ENCODE measurements at places on chromosomes 4 and X.

DNA sequence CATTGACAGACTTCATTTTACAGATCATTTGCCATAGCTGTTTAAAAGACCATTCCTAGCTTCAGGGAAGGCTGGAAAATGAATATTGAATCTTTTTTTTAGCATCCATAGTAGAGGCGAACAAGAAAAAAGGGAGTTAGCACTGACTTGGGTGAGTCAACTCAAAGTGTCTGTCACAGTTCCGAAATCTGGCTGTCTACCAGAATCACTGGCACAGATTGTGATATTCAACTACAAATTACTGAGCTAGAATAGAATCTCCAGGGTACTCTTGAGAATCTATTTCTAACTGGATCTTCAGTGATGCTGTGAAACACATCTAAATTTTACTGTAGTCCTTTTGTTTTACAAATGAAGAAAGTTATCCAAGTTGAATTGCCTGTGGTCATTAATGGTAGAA lies 31.5 kb downstream of the SEC24B start:
- DNase-seq, result no peak

GRCh38 chrX:108049649-108050048 lies 4.8 kb downstream of the VSIG1 start:
- DNase-seq, result no peak

GRCh38 chr4:16139066-16139945 lies 55.5 kb upstream of the PROM1 start:
- DNase-seq, result no peak

DNA sequence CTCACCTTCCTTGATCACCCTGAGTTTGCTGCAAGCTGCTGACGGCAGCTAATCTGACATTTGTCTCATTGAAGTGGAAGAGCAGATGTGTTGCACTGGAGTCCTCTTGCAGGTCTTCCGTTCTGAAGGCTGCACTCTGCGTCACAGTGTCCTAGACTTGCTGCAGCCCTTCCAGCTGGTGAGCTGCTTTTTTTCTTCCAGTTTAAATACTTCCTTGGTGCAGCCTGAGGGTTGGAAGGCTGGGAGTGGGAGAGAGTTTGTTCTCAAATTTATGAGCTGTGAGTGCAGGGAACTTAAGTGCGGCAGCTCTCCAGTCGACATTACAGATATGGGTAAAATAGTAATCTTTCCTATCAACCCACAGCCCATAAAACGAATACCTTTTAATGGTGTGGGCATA lies 303.6 kb upstream of the FAT1 start:
- DNase-seq, result no peak

GRCh38 chrX:153883163-153883843 lies 2.7 kb downstream of the L1CAM start:
- DNase-seq, result no peak

DNA sequence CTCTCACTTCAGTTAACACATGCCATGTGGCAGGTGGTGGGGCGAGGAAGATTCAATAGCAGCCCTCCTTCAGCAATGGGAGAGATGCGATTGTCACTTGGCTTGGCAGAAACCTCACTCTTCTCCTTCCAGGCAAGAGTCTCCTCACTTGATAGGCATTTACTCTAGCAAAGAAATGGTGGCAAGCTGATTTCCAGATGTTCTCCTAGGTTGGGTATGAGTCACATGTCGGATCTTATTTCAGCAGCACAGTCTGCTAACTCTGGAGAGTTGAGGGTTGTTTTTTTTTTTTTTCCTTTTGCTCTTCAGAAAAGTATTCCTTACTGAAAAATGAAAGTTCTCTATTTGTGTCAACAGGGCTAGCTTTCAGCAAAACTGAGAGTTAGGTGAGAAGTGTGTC lies 119.5 kb upstream of the CHRDL1 start:
- no peak for DNase-seq

GRCh38 chrX:15751155-15751819 lies 13.2 kb downstream of the CA5B start:
- no peak for DNase-seq

GRCh38 chr4:139857021-139857420 lies 191.4 kb downstream of the MGST2 start:
- no peak for DNase-seq

GRCh38 chrX:149531599-149531998 lies 9.2 kb upstream of the EOLA1 start:
- DNase-seq, result no peak

DNA sequence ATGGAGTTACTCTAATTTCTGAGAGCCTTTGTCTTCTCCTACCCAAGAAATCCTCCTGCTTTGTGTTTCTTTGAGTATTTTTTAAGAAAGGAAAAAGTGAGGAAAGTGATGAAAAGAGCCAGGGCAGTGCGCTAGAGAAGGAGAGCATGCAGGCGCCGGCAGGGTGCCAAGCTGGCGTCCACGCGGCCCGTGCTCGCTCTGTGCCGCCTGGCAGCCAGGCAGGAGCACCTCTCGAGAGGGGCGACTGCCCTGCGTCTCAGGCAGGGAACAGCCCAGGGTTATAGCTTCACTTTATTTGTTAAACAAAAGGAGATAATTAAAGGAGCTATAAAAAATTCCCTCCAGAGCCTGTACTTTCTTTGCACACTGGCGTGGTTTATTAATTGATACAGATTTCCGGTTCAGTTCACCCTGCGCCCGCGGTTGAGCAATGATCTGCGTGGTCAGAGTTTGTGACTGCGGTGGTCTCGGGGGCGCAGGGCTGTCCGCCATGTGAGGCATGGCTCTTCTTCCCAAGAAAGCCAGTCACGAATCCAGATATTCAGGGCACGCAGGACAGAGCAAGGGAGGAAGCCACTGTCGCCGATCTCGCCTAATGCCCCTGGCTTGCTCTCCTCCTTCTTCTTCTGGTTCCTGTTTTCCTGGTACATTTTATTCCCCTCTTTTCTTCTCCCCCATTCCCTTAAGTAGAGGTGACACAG lies 110.8 kb upstream of the PAQR3 start:
- no peak for DNase-seq

GRCh38 chr4:53779025-53779424 lies 187.7 kb upstream of the LNX1 start:
- DNase-seq, result no peak

DNA sequence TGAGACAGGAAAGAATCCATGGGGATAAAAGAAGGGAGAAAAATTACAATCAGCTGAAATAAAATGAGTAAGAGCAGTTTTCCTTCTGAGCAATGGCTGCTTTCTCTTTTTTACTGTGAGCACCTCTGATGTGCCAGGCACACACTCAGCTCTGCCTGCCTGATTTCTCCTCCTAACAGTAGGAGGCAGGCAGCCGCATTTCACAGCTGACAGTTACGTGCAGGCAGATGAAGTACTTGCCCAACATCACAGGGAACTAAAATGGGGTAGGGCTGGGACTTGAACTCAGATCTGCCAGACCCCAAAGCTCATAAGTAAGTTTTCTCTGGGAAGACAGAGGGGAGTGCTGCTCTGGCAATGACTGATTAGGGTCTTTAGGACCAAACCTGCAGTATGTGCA lies 54.6 kb downstream of the C4orf50 start:
- DNase-seq, result peak; percentile 39

GRCh38 chr4:172654457-172654856 lies 514.2 kb upstream of the GALNT7 start:
- no peak for DNase-seq

- DNase-seq, result no peak
Measured at GRCh38 chrX:13248867-13249486, 70.9 kb downstream of the ATXN3L start.

- DNase-seq, result no peak
Measured at GRCh38 chrX:68307769-68308168, 125.5 kb downstream of the OPHN1 start.

- DNase-seq, result no peak
Measured at GRCh38 chrX:106007815-106008214, 30.7 kb downstream of the SERPINA7 start.

- DNase-seq, result no peak
Measured at GRCh38 chr4:6090931-6091330, 72.7 kb upstream of the C4orf50 start.

GRCh38 chr4:183721207-183722081 lies 62.4 kb downstream of the TRAPPC11 start:
- DNase-seq, result no peak

Data from mesenteric fat pad (tissue), 1 donor.